ENCODE measurements at places on chromosomes 4 and X.
A peak's percentile ranks its signal among the peaks of the same experiment; 100 is the strongest.

- peak; percentile 65 for DNase-seq
Measured at GRCh38 chrX:108699368-108699767, 37.0 kb downstream of the IRS4 start.

- DNase-seq = no peak
Measured at GRCh38 chr4:10045481-10045880, 24.2 kb upstream of the SLC2A9 start.

DNA sequence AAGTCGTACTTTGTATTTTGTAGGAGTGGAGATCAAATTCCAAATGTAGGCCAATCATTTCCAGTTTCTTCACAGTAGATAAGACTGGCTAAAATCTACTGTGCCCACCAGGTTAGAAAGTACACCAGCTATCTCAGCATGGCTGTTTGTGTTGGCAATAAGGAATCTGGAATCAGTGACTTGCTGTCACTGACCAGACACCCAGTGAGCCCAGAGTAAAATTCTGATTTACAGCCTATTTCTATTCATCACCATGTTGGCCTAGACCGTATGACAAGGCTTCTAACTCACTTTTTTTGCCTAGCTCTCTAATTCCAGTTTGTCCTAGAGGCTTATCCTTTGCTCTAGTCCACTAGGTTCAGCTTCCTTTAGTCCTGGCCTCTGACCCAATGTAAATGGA lies 25.4 kb downstream of the SMIM43 start:
- DNase-seq = no peak

- peak; percentile 25 for DNase-seq
Measured at GRCh38 chr4:106201373-106201772, 114.6 kb downstream of the TBCK start.

GRCh38 chr4:142984871-142985585 lies 138.9 kb upstream of the INPP4B start:
- peak; percentile 7 for DNase-seq

GRCh38 chrX:24833695-24834094 lies 140.0 kb downstream of the POLA1 start:
- DNase-seq = no peak

All from eye (tissue), 1 donor.